ENCODE measurements at places on chromosomes 2 and 18. TPM values are rescaled to one million over a fixed set of nuclear protein-coding genes. Genes with fewer than 3 reads are reported as not detected.
A peak's percentile ranks its signal among the peaks of the same experiment; 100 is the strongest.

- no peak for DNase-seq
Observed at GRCh38 chr2:113228351-113228750, 50.4 kb downstream of the PAX8 start.

- DNase-seq, result no peak
Observed at GRCh38 chr18:7772510-7772888, 205.4 kb downstream of the PTPRM start.

GRCh38 chr18:12839057-12839525, 44.9 kb downstream of the PTPN2 start:
- peak; percentile 78 for DNase-seq

DNA sequence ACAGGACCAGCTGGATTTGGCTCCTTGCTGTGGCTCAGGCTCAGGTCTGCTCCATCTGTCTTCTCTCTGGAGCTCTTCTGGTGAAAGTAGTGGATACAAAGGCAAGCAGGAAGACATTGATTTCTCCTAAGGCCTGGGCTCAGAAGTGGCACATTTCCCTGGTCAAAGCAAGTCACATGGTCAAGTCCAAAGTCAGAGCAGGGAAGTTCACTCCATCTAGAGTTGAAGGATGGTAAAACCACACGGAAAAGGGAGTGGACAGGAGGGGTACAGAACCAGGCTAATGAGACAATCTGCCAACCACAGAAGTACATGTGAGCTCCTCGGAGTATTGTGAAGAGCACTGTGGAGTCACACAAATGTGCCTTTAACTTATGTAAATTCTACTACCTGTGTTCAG, 66.1 kb downstream of the MARCO start:
- peak; percentile 25 for DNase-seq

DNA sequence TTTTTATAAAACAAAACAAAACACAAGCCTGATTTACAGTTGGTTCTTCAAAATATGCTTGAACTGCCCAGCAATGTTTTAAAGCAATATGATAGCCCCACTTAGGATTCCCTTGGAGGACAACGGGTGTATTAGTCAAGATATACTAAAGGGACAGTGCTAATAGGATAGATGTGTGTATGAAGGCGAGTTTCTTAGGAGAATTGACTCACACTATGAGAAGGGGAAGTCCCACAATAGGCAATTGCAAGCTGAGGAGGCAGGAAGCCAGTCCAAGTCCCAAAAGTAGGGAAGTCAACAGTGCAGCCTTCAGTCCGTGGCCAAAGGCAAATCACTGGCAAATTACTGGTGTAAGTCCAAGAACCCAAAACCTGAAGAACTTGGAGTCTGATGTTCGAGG, 167.9 kb downstream of the CBLN2 start:
- DNase-seq, result no peak

The SLC4A5 gene
- polyA plus RNA-seq, result 0.12 TPM

The IKZF2 gene
- 6.4 TPM for polyA plus RNA-seq

The CCDC195 gene
- not detected for polyA plus RNA-seq

The CYS1 gene
- 0.26 TPM for polyA plus RNA-seq
